ENCODE measurements at places on chromosomes 5 and 9.

DNA sequence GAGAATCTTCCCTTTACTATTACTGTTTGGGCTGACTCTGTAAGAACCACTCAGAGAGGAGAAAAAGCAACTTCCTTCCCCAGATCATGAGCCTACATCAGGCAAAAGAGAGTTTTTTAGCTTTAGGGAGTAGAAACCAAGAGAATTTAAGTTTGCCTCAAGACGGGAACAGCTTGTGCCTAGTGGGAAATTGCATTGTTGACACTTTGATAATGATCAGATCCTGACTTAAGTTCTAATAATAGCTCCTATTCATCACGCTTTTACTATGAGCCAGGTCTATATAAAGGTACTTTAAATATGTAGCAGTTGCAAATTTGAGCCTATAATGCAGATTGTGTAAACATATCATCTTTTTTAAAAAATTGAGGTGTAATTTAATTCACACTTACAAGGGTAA is 298.2 kb downstream of the MAN2A1 start:
- DNase-seq: no peak

- DNase-seq: no peak
These were observed 184.8 kb downstream of the TMEM38B start for GRCh38 chr9:105879181-105879580.

- DNase-seq: no peak
These were observed 226.9 kb downstream of the TMEM38B start for GRCh38 chr9:105921057-105921726.

GRCh38 chr5:126595486-126596083 is 566 bp upstream of the ALDH7A1 start:
- no peak for DNase-seq

- no peak for DNase-seq
These were observed 185.9 kb downstream of the DMRT2 start for GRCh38 chr9:1236061-1236460.

GRCh38 chr5:127564002-127564769 is 46.7 kb downstream of the PRRC1 start:
- no peak for DNase-seq

DNA sequence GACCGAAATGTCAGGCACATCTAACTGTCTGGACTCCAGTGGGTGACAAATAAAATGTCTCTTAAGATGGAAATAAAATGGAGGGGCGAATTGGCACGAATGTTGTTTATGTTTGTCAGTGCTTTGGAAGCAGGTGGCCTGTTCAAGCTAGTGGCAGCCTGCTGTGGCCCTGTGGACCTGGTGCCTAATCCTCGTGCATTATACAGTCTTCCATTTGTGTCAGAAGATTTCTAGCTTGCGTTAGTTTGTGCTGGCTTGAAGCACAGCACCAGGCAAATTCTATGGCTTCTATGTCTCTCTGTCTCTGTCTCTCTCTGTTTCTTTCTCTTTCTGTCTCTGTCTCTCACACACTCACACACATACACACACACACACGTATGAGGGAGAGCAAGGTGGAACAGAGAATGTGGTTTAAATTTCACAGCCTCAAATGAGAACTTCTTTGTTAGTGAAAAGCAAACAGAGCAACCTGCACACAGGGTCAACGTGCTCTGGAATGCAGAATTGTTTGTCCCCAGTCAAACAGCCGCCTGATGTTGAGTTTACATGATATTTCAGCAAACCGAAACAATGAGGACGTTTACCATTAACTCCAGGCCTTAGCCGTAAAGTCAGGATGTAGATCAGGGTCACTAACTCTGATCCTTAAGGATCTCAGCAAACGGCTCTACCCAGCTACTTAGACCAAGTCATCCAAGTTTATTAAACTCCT is 39.0 kb upstream of the CD180 start:
- no peak for DNase-seq

GRCh38 chr5:10106806-10107205 is 142.9 kb downstream of the ATPSCKMT start:
- DNase-seq: no peak

- DNase-seq: no peak
These were observed 366.3 kb downstream of the ICE1 start for GRCh38 chr5:5788793-5789192.

GRCh38 chr9:29575219-29575618 is 2001.9 kb upstream of the C9orf72 start:
- DNase-seq: no peak

DNA sequence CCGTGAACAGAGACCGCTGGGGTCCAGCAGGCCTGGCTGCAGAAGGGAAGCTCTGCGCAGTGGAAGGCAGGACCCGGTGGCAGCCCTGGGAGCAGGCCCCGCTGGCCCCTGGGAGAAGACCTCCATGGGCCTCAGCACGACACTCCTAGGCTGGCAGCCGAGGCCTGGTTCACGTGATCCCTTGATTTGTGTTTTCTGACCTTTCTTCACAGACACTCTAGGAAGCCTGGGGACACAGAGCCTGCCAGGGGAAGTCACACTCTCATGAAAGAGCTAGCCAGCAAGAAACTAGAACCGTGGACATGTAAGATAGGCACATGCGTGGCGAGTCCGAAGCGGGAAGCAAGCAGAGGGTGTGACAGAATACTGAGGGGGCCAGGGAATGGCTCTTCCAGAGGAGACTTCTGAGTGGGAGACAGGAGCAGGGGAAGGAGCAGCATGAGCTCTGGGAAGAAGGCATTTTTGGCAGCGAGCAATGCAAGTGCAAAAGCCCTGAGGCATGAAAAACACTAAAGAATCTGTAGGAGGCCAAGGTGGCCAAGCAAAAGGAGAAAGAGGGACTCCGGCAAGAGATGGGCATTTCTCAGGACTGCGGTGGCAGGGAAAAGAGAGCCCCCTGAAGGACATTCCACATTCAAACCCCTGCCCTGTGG is 26.6 kb upstream of the IL17B start:
- no peak for DNase-seq

GRCh38 chr9:120931231-120932085 is 4.9 kb upstream of the TRAF1 start:
- DNase-seq: no peak

GRCh38 chr9:91379426-91379825 is 17.7 kb upstream of the AUH start:
- no peak for DNase-seq

DNA sequence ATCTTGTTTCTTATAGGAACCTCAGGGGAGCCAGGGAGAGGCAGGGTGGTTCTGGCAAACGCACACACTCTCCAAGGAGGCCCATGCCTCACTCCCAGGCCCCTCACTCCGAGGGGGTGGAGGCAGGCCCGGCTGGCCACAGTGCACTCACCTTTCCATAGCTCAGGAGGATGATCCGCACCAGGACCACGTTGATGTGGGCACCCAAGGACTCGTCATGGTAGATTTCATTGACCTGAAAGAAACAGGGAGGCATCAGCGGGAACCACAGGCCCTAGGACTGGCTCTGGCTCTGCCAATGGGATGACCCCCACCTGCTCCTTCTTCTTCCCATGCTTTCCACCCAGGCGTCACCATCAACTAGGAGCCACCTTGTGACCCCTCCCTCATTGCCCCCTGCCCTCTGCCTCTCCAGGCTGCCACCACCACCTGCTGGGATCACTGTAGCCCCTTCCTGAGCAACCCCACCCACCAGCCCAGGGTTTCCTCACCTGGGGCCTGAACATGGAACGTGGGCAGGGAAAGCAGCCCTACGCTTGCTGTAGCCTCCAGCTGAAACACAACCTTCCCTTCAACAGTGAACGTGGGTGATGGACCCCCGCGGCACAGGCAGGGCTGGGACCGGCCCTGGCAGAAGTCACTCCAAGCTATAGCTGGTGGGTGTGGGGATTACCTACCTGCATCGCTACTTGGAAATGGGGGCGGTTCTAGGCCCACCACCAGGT is 120.9 kb downstream of the ZNF354C start:
- DNase-seq: no peak

DNA sequence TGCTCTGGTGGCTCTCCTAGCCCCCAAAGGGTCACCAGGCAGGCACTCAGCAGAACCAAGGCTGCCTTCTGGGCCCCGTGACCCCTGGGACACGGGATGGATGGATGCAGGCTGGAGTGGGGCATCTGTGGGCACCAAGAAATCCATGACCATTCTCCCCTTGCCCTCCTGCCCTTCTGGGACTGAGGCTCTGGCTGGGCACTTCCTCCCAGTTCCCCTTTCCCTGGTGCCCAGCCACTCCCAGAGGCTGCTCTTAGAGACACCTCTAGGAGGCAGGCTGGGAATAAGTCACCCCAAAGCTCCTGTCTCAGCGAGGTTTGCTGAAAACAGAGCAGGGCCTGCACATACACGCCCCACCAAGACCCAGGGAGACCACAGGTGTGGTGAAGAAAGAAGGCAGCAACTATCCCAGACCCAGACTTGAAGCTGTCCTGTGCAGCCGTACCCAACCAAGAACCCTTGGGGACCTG is 943 bp downstream of the STING1 start:
- no peak for DNase-seq

GRCh38 chr9:133994353-133995011 is 2.4 kb upstream of the VAV2 start:
- DNase-seq: peak; percentile 66

- no peak for DNase-seq
These were observed 334.7 kb downstream of the ACTL7B start for GRCh38 chr9:108521063-108521590.

DNA sequence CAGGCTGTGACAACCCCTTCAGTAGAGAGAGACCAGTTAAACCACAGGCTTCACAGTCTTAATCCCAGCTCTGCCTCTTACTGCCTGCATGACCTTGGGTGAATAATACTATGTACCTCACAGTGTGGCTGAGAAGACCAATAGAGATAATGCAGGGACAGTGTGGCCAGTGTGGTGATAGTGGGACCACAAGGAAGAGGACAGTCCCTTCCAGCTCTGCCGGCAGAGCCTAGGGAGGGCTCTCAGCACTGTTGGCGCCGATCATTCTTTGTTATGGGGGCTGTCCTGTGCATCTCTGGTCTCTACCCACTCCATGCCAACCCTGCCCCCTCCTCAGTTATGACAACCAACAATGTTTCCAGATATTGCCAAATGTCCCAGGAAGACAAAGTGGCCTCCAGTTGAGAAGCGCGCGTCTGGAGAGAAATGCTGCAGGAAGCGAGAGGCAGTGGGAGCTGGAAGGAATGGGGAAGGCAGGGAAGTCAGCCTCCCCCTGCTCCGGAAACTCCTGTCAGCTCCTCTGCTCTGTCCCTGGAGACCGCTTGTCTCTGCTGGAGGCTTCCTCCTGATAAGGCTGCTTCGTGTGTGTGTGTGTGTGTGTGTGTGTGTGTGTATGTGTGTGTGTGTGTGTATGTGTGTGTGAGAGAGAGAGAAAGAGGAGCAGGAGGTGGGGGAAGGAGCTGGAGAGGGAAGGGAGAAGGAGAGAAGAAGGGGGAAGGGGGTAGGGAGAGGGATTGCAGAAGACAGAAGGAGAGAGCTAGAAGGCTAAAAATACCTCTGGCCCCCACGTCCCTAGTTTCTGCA is 31.8 kb upstream of the FABP6 start:
- no peak for DNase-seq

DNA sequence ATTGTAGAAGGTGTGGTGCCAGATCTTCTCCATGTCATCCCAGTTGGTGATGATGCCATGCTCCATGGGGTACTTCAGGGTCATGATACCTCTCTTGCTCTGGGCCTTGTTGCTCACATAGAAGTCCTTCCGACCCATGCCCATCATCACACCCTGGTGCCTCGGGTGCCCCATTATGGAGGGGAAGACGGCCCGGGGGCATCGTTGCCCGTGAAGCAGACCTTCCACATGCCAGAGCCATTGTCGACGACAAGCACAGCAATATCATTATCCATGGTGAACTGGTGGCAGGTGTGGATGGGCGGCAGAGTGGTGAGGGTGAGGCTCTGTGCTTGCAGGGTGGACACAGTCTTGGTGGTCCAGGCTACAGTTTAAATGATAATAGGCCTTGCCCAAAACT is 24.8 kb upstream of the RAPGEF6 start:
- no peak for DNase-seq

GRCh38 chr9:131584858-131585257 is 39.5 kb downstream of the PRRT1B start:
- DNase-seq: no peak

GRCh38 chr9:3698531-3698930 is 172.7 kb upstream of the RFX3 start:
- no peak for DNase-seq

DNA sequence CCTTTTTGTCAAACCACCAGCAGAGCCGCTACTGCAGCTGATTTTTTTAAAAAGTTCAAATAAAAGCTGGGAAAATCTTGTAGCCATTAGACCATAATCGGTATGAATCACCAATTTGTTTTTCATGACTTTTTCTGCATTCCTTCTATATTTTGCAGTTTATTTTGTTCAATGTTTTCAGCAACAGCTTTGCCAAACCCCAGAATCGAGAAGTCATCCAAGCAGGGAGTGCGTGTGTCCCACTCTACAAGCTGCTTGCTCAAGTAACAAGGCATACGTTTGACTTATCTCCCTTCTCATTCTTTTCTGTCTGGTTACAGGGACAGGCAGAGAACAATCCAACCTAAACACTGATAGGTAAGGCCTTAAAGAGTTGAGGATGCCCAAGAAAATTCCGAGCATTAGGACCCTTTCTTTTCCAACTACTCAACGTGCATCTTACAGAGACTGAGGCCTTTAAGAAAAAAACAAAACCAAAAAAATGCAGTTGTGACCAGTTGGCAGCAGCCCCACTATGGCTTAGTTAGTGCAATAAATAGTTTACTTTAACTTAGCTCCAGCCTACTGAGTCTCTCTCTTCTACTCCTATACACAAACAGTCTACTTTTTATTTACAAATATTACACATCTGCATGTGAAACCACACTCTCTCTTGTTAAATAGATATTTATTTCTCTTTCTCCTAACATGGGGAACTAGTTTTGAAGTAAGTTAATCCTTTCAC is 134.7 kb upstream of the SLIT3 start:
- no peak for DNase-seq

DNA sequence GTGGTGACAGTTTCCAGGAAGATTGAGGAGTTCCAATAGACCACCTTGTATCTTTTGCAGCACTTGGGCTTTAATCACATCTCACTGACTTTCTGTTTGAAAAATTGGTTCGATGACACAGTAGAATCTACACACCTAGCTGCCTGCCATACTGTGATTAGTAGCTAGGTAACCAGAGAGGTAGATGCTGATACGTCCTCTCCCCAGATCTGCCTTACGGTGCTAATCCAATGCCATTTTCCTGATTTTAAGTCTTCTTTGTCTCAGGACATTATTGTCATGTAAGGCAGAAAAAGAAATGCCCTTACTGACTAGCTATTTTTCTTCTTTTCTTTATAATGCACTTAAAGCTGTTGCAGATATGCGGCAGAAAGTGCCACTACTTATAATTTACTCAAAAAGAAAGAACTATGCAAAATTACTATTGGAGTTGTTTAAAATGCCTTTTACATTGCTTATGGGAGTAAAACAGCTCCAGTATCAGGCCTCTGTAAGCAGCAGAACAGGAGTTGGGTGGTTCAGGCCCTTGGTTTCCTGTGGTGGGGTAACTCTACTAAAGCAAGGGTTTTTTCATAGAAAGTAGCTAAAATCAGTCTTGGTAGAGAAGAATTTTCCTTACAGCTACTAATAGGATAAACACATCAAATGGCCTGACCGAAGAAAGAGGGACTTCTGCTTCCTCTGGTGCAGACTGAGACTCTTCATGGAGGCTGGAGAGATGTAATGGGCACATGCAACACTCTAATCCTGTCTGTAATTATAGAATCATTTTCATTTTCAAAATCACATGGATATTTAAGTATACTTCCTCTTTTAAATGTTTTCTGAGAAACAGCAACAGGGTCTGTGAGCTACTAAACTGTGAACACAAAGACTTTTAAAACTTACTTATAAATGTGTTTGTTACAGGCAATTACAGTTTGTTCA is 177.2 kb downstream of the MAPKAP1 start:
- no peak for DNase-seq

- DNase-seq: no peak
These were observed 531.6 kb upstream of the CLINT1 start for GRCh38 chr5:158390577-158390976.

- no peak for DNase-seq
These were observed 609.4 kb upstream of the COX7C start for GRCh38 chr5:86008293-86008692.
